ENCODE measurements at places on chromosomes 12 and 14.

GRCh38 chr12:3772380-3772779, 19.5 kb upstream of the CRACR2A start:
- DNase-seq: no peak

DNA sequence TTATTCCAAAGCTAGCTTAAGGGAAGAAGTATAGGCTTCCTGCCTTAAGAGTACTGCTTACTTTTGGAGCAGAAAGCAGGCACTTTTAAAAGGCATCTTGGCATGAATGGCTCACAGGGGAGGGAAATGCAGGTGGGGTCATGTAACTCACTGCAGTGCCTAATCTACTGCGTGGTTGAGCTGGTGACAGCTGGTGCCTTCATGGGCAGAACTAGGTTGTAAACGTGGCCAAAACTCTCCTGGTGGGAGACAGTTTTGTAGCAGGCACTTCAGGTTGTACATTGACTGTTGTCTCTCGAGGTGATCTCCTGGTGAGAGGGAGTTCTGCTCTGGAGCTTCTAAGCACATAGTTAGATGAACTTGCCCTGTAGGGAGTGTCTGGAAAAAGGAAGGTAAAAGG, 962.5 kb downstream of the DIO2 start:
- DNase-seq: no peak

DNA sequence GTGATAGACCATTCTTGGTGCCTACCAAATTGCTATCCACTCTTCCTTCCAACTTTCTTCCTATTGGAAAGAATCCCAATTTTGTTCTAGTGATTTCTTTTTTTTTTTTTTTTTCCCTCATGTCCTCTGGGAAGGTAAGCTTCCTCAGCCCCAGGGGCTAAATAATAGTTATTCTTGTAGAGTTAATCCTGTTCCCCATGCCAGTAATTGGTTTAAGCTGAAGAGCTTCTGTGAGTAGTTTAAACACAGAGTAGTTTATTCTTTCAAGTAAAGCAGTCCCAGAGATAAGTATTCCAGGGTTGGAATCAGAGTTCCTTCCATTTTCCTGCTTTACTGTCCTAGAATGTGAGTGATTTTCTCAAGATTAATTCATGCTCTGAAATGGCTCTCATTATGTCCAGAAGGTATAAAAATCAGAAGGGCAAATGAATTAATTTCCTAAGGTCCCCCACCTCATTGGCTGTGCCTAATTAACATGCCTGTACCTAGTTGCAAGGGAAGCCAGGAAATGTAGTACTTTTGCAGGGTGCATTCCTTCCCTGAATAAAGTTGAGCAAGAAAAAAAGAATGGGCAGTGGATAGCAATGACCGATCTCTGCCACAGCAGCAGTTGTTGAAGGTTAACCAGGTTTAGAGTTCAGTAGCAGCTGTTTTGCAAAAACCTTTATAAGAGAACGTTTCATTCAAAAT, 97.8 kb downstream of the PLEKHA5 start:
- no peak for DNase-seq

DNA sequence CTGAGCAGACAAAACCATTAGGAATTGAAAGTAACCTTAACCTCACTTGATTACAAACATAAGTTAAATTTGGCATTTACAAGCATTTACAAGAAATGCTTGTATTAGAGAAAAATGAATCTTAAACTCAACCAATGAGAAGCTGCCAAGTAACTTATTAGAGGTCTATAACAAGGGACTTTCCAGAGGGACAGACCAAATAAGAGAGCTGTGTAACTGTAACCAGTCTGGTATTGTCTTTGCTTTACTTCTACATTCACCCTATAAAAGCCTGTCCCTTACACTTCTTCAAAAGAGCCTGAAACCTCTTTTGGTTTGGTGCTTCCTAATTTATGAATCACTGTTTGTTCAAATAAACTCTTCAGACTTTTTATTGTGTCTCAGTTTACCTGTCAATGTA, 450.0 kb upstream of the FAR2 start:
- DNase-seq: no peak

- DNase-seq: no peak
Observed at GRCh38 chr12:82874945-82875344, 188.2 kb downstream of the TMTC2 start.

GRCh38 chr14:89921346-89921745, 33.2 kb downstream of the EFCAB11 start:
- no peak for DNase-seq

DNA sequence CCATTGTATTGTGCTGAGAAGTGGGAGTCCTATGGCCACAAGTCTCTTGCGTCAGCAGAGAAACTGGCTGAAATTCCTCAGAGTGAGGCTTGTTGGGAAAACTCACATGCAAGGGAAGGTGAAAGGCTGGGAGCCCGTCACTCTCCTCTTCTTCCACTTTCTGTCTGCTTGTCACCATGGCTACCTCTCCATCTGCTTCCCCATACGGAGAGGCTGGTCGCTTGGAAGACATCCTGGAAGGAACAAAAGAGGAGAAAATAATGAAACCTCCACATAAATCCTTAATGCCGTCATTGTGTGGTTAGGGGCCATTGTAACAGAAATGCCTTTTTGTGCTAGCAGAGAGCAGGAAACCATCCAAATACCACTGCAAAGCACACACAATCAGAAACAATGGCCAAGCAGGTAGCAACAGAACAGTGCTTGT, 53.7 kb downstream of the SOX5 start:
- no peak for DNase-seq

DNA sequence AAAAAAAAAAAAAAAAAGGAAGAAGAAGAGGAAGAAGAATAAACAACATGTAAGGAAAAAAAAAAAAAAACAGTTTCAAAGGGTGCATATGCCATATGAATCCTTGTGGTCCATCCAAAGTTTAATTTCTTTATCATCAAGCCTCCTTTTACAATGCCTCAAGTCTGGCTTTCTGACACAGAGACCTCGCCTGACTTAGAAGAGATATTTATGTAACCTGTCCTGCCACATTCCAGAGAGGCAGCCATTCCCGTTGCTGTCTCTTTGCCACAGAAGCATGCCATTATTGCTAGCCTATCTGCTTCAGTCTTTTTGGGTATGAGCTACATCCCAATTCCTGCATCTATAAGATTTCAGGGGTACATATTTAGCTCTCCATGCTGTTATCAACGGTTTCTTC, 596.7 kb upstream of the ATP2B1 start:
- DNase-seq: no peak

GRCh38 chr12:31961137-31961536, 1.9 kb downstream of the RESF1 start:
- DNase-seq: no peak

GRCh38 chr12:5272018-5272785, 159.7 kb upstream of the NTF3 start:
- DNase-seq: no peak

DNA sequence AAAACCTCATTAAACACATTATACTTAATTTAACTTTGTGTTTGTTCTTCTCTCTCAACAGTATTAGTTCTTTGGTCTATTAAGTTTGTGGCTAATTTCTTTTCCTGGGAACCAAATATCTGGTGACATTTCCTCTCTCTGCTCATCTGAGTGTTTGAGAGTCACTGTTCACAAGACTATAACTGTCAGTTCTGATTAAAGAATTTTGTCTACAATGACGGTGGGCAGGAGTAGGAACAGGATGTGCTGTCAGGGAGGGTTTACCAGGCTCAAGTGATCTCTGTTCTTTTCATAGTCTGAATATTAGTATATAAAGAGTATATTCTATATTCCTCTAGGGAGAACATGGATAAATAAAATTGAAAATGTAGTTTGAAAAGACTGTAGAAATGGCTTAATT, 92.9 kb downstream of the ALG10B start:
- DNase-seq: no peak

- no peak for DNase-seq
Observed at GRCh38 chr14:95312311-95312710, 7.4 kb downstream of the CLMN start.

DNA sequence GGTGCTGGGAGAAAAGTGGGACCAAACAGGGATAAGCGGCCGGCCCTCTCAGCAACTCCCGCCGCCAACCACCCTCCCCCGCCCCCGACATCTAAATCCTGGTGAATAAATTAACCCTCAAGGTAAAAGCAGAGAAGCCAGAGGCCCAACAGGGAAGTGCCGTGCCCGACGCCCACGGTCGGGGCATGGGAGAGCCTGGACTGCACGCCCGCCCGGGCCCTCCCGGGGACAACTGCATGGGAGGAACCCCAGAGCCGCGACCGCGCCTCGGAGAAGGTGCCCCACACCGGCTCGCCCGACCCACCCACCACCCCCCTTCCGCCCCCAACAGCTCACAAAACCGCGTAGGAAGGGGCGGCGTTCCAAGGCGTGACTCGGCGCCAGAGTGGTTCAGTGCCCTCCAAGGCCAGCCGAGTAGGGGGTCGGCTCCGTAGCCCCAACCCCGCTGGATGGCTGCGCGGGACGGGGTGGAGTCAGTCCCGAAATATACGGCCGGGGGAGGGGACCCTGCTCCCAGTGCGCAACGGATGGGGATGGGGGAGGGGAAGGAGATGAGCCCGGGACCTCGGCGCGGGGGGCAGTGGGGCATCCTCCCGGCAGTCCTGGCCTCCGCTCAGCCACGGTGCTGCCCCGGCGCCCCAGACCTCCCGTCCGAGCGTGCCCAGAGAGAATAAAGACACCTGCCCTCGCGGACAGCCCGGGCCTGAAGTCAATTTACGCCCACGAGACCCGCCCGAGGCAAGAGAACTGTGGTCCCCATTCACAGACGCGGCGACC, 732 bp downstream of the SLC25A29 start:
- no peak for DNase-seq

GRCh38 chr12:31300783-31301182, 25.2 kb downstream of the SINHCAF start:
- DNase-seq: no peak

GRCh38 chr14:106652494-106652893, 1126.1 kb downstream of the TMEM121 start:
- DNase-seq: no peak

- DNase-seq: no peak
Observed at GRCh38 chr12:105401198-105401597, 70.7 kb downstream of the C12orf75 start.

GRCh38 chr12:111780615-111781014, 13.9 kb downstream of the ALDH2 start:
- no peak for DNase-seq

DNA sequence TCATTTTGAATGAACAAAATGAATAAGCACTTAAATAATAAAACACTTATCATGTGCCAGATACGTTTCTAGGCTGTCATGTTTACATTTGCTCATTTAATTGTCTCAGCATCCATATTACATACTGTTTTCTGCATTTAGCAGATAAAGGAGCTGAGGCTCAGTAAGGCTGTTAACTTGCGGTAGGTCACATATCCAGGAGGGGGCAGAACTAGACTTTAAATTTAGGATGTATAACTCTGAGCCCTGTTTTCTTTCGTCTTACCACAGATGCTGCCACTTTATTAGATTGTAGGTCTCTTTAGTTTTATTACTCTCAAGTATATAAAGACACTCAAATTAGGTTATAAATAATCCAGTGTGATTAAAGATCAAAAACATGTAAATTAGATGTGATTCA, 17.7 kb downstream of the IRAK4 start:
- DNase-seq: no peak

DNA sequence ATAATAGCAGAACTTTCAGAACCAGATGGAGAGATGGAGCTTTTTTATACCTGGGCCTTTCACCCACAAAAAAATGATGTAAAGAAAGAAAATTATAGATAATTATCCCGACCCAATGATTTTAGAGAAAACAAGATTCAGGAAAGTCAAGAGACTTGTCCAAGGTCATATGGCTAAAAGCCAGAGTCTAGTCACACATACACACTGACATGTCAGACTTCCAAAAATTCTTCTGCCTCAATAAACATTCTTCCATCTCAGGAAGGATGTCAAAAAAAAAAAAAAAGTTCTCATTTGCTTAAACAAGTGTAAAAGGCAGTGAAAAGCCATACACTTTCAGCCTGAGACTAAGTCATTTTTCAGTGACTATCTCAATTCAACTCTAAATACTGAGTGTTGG, 116.0 kb downstream of the PRICKLE1 start:
- no peak for DNase-seq

DNA sequence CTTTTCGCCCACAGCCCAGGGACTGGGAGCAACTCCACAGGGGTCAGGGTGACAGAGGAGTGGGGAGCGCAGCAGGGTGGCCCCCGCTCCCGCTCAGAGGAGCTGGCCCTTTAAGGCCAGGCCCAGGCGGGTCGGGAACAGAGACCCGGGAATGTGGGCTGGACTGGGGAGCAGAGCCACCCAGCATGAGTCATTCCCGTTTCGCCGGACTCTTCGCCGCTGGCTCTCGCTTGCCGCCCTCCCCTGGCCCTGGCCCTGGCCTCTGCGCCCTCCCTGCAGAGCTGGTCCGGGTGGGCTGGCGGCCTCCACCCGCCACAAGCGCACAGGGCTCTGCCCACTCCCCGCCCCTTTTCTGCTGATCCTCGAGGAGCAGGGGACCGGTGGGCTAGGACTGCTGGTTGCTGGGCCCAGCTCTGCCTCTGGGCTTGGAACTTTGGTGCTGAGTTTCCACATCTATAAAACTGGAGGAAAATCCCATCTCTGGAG, 92.8 kb downstream of the NINJ2 start:
- no peak for DNase-seq

DNA sequence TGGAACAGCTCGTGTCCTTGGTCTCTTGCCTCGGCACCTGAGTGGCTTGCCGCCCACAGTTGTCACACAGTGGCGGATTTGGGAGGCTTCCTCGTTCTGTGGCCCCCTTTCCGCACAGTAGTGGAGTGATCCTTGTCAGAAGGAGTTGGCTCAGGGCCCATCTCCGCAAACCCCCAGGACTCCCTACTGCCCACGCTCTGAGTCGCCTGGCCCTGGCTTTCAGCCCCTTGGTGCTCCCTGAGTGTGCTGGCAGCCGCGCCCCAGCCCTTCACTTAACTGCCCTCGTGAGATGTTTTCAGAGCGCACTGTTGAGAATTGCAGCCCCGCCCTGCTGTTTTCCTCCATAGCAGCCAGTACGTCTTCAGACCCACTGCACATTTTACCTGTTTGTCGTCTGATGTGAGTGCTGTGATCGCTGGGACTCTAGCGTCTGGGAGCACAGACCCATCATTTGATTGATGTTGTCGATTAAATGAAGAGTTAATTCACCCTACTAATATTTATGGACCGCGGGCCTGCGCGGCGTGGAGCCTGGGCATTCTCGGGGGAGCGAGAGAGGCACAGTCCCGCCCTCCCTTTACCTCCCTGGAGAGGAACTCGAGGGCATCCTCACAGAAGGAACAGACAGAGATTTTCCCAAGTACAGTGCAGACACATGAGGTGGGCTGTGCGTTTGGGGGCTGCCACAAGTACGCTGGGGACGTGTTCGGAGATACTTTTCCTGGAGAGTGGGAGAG, 91.8 kb downstream of the DDX51 start:
- DNase-seq: no peak

Measured in vagina (tissue), 2 donors.